ENCODE measurements at places on chromosomes 2 and 18.

DNA sequence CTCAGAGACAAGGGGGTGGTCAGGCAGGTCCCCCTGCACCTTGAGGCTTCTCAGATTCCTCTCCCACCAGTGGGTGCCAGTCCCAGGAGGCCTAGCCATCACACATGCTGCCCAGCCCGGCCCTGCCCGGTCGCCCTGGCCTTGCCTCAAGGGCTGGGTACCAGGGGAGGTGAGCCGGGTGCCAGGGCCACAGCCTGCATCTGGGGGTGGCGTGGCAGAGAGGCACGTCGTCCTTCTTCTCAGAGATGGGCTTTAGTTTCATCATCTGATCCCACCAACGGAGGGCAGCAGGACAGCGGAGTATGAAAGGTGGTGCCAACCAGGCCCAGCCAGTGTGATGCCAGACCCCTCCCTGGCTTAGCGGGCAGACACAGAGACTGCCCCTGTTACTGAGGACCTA is 161.7 kb downstream of the TFCP2L1 start:
- no peak for DNase-seq

GRCh38 chr2:10265329-10266132 is 37.2 kb upstream of the HPCAL1 start:
- DNase-seq: no peak

GRCh38 chr2:127649684-127650040 is 3.7 kb downstream of the GPR17 start:
- peak; percentile 73 for DNase-seq

DNA sequence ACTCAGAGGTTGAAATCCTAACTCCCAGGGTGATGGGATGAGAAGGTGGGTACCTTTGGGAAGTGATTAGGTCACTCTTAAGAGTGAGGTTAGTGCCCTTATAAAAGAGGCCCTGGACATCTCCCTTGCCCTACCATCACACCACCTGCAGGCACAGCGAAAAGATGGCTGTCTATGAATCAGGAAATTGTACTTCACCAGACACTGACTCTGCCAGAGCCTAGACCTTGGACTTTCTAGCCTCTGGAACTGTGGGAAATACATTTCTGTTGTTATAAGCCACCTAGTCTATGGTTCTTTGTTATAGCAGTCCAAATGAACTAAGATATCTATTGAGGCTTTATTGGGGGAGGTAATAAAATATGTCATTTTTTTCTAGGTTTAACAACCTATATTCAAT is 203.6 kb downstream of the SLC8A1 start:
- no peak for DNase-seq

DNA sequence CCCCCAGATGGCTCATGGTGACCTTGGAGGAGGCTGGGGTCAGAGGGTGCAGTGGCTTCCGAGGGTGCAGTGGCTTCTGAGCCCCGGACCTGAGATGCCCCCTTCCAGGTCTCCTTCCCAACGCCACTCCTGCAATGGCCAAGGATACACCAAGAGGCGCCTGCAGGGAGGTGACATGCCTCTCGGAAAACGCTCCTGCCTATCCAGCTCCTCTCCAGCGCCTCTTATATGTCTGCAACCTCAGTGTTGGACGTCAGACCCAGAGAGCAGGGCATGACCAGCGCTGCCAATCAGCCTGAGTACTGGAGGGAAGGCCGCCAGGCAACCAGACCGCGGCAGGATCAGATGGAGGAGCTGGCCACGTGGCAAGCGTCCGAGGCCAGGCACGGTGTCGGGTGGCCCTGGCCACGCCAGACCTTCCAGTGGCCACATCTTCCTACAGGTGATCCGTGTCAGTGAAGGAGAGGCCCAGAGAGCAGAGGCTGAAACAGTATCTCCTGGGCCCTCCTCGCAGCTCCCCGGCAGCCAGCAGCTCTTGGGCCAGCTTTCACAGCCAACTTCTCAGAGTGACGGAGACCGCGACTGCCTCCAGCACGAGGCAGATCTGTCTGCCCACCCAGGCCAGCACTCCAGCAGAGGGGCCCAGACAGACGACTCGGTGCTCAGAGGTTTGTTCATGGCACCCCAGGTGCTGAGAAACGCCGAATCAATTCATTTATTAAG is 199.5 kb upstream of the SALL3 start:
- DNase-seq: no peak

GRCh38 chr18:34775461-34775860 is 65.4 kb downstream of the DTNA start:
- DNase-seq: no peak

GRCh38 chr2:74080346-74080745 is 67.4 kb downstream of the BOLA3 start:
- no peak for DNase-seq

DNA sequence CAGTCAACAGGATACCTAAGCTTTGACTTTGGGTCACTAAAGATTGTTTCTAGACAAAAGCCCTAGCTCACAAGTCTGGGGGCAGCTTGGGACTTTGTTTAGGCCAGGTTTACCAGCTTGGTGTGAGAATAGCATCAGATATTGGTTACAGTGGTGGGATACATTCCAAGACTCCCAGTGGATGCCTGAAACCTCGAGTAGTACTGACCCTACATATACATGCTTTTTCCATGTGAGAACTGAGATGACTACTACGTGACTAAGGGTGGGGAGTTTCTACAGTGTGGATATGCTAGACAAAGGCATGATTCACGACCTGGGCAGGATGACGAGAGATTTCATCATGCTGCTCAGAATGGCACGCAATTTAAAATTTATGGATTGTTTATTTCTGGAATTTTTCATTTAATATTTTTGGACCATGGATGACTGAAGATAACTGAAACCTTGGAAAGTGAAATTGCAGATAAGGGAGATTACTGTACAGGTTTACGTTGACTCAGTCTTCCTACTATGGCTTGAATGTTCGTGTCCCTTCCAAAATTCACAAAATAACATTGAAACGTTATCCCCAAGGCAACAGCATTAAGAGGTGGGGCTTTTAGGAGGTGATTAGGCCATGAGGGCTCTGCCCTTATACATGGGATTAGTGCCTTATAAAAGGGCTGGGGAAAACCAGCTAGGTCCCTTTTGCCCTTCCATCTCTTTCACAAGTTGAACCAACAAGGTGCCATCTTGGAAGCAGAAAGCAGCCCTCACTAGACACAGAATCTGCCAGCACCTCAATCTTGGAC is 50.2 kb upstream of the CTAGE1 start:
- no peak for DNase-seq

GRCh38 chr2:215657844-215658243 is 222.0 kb upstream of the FN1 start:
- no peak for DNase-seq

- DNase-seq: no peak
Measured at GRCh38 chr18:61609131-61609530, 275.9 kb downstream of the CDH20 start.

- DNase-seq: no peak
Measured at GRCh38 chr2:70073493-70073892, 13.8 kb upstream of the PCBP1 start.

- no peak for DNase-seq
Measured at GRCh38 chr2:207283356-207283755, 117.6 kb upstream of the KLF7 start.

- no peak for DNase-seq
Measured at GRCh38 chr18:73895701-73896100, 251.9 kb downstream of the FBXO15 start.

GRCh38 chr2:102540882-102541281 is 67.9 kb downstream of the SLC9A4 start:
- DNase-seq: no peak

GRCh38 chr18:58416704-58417683 is 211.9 kb downstream of the ALPK2 start:
- no peak for DNase-seq

DNA sequence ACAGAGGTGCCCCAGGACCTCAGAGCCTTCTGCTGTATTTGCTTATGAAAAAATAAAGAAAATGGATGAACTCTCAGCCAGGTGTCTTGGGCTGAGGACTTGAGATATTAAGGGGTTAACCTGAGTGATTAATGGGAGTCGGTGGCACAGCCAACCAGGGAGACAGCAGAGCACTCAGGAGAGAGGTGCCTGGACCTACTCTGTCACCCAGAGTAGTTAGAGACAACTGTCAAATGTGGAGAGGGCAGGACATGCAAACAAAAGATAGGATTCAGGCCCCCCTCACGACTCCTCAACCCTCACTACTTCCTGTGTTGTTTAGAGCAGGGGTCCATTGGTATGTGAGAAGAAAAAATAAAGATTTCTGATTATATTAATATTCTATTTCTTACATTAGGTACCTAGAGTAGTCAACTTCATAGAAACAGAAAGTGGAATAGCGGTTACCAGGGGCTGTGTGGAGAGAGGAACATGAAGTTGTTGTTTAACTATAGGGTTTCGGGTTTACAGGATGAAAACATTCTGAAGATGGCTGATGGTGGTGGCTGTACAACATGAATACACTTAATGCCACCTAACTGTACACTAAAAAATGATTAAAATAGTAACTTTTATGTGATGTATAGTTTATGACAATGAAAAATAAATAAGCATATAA is 28.6 kb upstream of the CETN1 start:
- no peak for DNase-seq

DNA sequence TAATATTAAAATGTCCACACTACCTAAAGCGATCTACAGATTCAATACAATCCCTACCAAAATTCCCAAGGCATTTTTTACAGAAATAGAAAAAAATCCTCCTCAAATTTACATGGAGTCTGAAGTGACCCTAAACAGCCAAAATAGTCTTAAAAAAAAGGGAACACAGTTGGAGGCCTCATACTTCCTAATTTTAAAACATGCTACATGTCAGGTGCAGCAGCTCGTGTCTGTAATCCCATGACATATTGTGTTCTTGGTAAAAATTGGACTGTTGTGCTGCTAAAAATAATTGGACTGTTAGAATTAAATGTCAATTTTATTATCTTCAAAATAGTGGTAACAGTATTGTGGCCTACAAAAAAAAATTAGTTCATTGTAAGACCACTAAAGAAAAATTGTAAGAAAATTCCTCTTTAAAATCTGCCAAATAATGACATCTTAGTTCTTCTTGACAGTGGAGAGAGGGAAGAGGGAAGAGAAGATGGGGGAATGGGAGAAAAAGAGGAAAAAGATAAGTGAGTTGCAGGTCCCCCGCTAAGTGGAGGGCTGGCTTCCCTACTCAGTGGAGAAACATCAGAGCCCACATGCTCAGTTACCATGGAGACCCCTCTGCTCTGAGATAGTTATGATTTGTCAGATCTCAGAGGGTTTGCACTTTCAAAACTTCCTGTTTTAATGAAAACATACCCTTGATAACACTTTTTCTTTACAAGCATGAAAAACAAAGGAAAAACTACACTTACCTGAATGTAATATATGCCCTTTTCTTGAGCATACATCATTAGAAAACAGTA is 46.5 kb downstream of the UNC50 start:
- DNase-seq: no peak
